ENCODE measurements at places on chromosomes 2 and 18. TPM values are rescaled to one million over a fixed set of nuclear protein-coding genes. Genes with fewer than 3 reads are reported as not detected.

The AKAIN1 gene
- total RNA-seq: not detected

The NDUFB3 gene
- total RNA-seq: 143 TPM

The COL3A1 gene
- total RNA-seq: 0.24 TPM

The CTAGE1 gene
- not detected for total RNA-seq

The UGT1A8 gene
- total RNA-seq: not detected

The CD28 gene
- total RNA-seq: not detected

The RBBP8 gene
- 93.7 TPM for total RNA-seq

All from foreskin keratinocyte (primary cell).